Fibroblast of upper back skin (primary cell): ENCODE measurements at places on chromosomes 5 and 9.

DNA sequence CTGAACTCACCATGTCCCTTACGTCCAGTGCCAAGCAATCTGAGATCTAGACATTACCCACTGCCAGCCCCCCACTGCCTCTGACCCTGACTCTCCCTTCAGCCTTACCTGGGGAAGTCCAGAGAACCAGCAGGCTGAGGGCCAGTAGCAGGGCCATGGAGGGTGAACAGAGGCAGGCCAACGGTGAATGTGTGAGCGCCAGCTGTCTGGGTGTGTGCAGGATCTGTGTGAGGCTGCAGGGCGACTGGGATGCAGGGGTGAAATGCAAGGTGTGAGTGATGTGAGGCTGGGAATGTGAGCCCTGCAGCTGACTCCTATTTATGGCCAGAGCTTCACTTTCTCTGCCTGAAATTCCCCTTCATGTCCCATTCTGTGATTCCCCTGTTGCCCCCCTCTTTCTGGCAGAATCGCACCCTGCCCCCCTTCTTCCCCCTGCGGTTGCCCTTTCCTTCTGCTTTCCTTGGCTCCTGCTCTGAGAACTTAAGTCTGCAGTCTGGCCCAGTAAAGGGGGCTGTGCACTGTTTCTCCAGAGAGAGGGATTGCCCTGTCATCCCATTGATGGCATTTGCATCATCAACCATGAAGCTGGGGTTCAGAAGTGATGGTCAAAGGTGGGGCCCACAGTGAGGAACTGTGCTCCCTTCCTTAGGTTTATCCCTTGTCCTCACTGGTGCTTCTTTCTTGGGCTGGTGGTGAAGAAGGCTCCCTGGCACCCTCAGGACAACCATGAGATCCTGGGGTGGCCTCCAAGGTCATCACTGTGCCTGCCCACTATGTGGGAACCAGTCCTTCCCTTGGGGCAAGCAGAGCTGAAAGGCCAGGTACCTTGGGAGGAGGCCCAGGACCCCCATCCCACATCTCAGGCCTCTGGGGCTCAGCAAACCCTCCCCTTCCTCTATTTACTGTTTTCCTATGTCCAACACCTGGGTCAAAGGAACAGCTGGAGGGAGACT is at the start of gene CCL19:
TSS of gene CCL19 (minus strand) at position 294 of the 953 bp plus-strand sequence. CDS start at position 157, 137 bp downstream.
- no peak for DNase-seq

- DNase-seq = no peak
Measured at GRCh38 chr5:79878721-79879336, 112.2 kb downstream of the MTX3 start.

DNA sequence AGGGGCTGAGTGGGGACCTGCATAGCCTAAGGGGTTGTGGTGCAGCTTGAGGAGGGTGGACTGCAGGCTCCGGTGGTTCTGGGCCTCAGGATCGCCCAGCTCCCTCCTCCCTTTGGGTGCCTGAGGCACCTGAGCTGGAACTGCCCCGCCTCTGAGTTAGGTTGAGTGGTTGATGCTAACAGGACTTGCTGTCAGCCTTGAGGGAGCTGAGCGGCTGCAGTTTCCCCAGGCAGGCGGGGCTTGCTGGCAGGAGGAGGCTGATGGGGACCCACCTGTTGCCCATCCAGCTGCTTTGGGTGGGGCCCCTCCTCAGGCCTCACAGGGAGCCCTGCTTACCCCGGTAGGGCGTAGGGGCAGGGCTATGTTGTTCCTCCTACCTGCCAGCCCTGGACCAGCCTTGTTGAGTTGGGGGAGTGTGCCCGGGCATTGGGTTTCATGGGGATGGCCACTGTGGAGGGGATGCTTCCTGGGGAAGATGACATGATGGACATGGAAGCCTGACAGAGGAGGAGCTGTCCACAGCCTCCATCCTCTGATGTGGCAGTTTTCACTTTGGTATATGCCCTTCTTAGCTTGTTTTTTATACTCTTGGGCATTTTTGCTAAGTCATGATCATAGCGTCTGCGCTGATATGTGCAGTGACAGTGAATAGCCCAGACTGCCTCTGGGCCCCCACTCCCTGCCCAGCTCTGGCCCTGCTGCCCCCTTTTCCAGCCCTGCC is 14.3 kb downstream of the WNK2 start:
- no peak for DNase-seq

DNA sequence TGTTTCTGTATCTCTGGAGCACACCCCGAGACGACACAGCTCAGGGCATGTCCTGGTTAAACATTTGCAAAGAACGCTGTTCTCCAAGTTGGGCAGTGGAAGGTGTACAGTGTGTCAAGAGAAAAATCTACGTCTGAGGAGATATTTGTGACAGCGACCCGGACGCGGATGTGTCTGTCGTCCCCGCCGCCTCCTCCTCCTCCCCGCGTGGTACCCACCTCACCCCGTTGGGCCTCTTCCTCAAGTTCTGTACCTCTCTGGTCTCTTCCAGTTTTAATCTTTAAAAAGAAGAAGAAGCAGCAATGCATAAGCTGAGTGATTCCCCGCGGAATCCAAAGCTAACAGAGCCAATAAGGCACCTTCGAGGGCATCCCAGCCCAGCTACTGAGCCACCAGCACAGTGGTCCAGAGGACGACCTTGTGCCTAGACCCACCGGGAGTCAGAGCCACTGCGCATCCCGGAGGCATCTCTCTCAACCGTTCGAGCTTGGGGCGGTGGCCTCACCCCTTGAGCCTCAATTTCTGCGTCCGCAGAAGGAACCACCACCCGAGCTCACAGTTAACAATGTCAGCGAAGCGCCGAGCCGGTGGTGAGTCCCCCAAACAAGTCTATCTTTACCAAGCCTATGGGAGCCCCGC is 467 bp downstream of the C9orf78 start:
- DNase-seq = no peak

DNA sequence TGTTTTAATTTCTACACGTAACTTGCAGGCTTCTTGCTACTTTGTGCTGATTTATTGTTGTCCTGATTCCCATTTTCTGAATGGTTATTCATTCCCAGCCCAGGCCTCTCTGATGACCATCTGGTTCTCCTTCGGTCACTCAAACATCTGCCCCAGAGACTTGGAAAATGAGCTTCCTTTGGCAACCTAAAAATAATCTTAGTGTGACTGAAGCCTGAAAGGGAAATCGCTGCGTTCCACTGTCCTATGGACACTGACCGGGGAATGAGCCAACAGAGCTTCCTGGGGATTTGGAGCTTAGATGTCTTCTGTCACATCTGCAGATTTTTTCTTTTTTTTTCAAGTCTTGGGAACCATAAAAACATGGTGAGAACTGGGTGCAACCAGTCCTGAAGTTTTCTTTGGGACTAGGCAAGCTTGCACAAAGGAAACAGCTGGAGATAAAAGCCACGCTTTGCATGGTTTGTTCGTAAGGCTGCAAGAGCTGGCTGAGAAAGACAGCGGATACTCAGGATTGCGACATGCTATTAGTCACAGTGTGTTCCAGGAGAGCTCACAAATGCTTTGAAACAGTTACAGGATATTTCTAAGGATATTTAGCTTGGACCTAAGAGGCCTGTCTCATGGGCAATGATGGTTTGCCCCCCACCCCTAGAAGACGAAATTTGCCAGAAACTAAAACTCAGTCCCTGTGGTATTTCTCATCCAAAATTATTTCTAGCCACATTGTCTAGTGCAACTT is 146.2 kb downstream of the GOLPH3 start:
- DNase-seq = peak; percentile 98

GRCh38 chr5:180817893-180818674 is 15.5 kb upstream of the MGAT1 start:
- no peak for DNase-seq

- DNase-seq = no peak
Measured at GRCh38 chr5:175895215-175895614, 23.8 kb downstream of the CPLX2 start.

DNA sequence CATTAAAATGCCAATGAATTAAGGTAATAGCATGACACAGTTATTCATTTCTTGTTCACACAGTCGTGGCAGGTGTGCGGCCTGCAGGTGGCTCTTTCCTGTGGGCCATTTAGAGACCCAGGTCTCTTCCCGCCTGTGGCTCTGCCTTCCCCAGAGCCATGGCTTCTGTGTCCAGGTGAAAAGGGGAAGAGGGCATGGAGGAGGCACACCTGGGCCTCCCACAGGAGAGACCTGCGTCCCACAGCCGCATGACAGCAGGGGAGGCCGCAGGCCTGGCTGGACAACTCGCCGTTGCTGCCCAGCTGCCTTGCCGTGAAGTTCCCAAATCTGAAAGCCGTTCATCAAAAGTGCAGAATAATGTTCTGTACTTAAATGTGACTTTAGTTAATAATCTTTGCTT is 14.4 kb upstream of the PLEKHG4B start:
- no peak for DNase-seq

- peak; percentile 77 for DNase-seq
Measured at GRCh38 chr9:131610231-131610761, 65.0 kb downstream of the PRRT1B start.

DNA sequence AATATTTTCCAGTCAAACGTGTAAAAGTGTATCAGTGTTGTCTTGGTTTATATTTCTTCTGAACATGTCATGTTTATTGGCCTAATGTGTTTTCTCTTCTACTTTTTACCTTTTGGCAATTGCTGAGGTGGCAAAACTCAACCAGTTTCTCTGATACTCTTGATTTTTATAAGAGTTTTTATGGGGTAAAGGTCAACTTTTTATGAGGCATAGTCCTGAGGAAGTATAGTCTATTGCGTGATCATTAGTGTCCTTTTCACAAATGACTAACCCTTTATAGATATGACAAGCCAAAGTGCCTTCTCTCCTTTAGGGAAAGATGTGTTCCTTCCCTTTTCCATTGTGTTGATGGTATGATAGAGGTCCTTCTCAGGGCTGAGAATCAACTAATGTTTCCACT is 32.9 kb downstream of the OCLN start:
- DNase-seq = no peak

- peak; percentile 99 for DNase-seq
Measured at GRCh38 chr9:129910628-129911567, 75.6 kb downstream of the USP20 start.

DNA sequence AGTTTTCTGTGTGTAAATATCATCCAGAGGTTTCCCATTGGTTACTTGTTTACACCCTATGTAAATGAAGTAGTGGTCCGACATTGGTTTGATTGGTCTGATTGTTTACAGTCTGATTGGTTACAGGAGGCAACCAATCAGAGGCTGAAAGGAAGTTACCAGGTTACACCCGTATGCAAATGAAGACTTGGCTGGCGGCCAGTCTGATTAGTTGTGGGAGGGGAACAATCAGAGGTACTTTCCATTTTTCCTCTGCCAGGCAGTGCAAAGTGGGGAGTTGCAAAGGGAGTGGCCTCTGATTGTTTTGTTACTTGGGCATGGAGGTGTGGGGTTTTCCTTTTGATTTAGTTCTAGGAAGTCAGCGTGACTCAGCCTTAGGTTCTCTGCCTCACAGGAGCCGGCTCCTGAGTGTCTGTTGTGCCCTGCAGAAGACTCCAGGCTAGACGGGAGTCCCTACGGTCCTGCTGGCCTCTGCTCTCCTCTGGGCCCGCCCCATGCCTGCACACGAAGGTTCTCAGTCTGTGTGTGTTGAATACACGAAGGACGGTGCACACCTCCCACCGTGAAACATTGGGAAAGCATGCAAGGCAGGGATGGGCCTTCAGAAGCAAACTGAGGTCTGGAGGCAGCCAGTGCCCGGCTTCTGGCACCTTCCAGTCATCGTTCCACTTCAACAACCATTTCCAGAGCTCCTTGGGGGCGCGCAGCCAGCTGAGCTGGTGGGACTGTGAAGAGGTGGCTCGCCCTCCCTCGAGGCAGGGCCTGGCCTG is 42.9 kb downstream of the OLFM1 start:
- DNase-seq = no peak

DNA sequence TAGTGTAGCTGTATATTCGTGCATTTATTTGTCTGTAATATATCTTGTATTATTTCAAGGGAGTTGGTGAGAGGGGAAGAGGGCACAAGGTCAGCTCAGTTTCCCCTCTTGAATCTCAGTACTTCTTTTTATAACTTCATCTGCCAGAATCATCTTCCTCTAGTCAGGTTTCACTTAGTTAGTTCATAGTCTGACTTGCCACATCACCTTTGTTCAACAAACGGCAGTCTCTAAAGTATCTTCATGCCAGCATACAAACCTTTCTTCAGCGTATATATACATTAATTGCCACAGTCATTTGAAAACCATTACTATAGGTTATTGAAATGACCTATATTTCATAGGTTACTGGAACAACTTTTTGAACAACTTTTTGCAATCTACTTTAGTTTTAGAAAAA is 1.6 kb downstream of the ECM2 start:
- DNase-seq = no peak

- DNase-seq = no peak
Measured at GRCh38 chr9:107237873-107238272, 45.2 kb upstream of the RAD23B start.

- peak; percentile 87 for DNase-seq
Measured at GRCh38 chr9:129550199-129550839, 70.6 kb downstream of the C9orf50 start.

GRCh38 chr5:126054577-126055347 is 368.4 kb upstream of the GRAMD2B start:
- no peak for DNase-seq

DNA sequence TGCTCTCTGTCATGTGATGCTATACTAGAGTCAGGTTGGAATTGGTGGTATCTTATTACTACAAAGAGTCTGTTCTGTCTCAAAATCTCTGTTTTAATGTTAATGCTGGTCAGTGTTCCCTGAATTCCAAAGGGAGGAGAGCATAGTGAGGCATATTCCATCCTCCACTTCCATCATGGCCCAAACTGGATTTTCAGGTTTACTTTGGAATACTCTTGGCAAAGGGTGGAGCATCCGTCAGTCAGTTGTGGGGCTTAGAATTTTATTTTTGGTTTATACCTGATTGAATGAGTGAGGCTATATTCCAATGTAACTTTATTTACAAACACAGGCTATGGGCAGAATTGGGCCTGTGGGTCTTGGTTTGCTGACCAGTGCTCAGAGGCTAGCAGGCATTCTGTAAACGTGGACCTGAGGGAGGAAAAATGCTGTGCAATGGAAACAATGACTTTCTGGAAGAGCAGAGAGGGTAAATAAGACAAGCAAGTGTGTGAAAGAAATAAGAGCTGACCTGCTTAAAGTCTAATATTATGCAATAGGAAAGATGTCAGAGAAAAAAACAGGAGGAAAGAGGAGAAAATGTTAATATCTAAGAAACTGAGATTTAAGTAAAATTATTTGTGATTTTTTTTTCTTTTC is 106.2 kb upstream of the CLINT1 start:
- no peak for DNase-seq

DNA sequence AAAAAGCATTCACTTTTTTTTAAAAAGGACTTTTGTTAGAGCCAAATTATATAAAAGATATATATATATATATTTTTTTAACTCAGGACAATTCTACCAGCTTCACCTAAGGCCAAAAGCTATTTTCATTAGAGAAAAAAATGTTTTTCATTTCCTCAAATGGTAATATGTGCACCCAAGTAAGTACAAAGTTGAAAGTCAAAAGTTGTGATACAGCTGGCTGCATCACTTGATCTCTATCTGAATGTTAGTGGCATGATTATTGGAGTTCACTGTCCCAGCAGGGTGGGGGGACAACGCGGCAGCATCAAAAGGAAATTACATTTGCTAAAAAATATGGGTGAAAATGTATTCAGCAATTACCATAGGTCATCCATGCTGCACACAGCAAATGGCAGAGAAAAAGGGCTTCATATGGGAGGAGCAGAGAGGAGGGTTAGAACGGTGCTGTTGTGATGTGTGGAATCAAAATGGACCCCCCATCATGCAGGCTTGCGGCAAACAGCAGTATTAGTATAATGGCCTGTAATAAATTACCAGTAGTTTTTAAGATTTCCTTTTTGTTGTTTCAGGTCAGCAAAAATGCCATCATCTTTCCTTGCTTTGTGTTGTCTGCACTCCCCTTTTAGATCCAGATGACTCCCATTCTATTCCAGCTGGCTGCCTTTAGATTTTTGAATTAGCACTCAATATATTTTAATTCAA is 253.7 kb downstream of the MAT2B start:
- DNase-seq = no peak

- peak; percentile 92 for DNase-seq
Measured at GRCh38 chr9:38047301-38048251, 21.5 kb downstream of the SHB start.
